KG1 (cell line): ENCODE measurements at places on chromosomes 6 and 20.

- no peak for DNase-seq
These were observed 115.9 kb upstream of the DST start for GRCh38 chr6:56758553-56758952.

GRCh38 chr20:11676630-11677287 is 240.9 kb upstream of the BTBD3 start:
- DNase-seq: no peak

- no peak for DNase-seq
These were observed 22.2 kb downstream of the PGBD1 start for GRCh38 chr6:28303570-28303969.

DNA sequence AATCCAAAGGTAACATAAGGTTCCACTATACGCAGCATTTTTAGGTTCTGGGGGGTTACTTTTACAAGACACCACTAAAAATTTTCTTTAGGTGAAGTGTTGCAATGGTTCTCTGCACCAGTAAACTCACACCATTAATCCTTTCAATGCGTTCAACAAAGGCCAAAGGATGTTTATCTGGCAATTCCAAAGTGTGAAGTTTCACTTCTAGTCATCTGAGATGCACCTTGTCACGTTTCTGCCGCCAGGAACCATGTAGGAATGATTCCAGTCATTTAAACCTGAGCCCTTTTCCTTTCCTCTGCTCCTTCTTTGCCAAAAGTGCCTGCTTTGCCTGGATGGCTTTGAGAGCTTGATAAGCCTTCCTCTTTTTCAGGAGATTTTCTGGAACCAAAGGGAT is 54.8 kb downstream of the CD164 start:
- no peak for DNase-seq

DNA sequence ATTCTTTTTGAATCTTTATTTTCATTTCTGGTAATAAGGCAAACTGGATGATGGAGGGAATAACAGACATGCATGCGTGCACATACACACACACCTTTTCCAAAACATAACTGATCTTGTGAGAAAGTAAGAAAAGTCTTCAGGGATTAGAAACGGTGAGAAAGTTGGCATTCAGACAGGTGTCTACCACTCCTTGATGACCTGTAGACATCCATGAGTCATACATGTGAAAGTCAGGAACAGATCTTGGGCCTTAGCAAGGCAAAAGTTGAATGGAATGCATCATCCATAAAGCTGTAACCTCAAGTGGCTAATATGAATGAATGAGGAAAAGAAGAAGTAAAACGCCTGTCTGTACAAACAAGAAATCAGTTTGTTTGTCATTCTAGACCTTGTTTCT is 97.3 kb downstream of the GRIK2 start:
- DNase-seq: no peak

- no peak for DNase-seq
These were observed 2.6 kb downstream of the ARMC2 start for GRCh38 chr6:108850669-108851465.

DNA sequence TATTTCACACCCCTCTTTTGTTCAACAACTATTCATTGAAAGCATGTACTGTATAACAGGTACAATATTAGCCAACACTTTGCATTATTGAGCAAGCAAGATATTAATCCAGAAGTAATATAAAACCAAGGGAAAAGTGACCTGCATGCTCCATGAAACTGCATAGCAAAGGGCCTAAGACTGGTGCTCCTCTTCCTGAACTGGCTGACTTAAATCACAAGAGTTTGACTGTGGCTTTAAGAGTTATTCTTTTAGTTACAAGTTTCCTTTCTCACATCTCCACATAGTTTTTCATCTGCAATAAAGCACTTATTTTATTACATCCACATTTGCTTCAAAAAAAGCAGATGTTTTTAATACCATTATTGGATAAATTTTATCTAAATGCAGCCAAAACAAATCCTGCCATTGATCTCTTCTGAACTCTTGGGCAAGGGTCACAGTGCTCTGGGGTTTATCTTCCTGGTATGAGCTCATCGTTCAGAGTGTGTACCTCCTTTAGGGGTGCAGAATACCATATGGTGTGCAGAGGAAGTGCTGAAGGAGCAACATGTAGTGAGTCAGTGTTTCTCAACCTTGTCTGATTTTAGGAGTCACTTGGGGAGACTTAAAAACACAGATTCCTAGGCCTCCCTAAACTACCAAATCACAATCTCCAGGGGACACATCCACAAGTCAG is 1225.9 kb upstream of the MAP3K7 start:
- DNase-seq: no peak

DNA sequence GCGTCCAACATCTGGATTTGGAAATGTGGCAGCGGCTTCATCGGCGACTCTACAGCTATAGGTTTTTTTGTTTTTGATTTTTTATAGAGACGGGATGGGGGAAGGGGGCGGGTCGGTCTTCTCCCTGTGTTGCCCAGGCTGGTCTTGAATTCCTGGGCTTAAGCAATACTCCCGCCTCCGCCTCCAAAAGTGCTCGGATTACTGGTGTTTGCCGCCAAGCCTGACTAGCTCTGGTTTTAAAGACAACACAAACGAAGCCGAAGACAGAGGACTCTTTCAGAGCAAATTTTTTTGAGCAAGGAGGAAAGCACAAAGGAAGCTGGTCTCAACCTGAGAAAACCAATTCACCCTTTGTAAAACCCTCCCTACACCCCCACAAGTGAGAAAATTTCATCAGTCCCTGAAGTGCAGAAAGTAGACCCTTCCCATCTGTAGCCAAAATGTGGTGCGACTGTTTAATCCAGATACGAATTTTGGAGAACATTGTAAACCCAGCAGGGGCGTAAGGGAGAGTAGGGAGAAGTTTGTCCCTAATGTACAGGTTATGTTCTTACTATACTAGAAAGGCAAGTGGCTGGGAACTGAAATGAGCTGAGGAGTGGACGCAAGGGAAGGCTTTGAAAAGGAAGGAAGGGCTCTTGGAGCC is 185.9 kb downstream of the TRIM27 start:
- no peak for DNase-seq

DNA sequence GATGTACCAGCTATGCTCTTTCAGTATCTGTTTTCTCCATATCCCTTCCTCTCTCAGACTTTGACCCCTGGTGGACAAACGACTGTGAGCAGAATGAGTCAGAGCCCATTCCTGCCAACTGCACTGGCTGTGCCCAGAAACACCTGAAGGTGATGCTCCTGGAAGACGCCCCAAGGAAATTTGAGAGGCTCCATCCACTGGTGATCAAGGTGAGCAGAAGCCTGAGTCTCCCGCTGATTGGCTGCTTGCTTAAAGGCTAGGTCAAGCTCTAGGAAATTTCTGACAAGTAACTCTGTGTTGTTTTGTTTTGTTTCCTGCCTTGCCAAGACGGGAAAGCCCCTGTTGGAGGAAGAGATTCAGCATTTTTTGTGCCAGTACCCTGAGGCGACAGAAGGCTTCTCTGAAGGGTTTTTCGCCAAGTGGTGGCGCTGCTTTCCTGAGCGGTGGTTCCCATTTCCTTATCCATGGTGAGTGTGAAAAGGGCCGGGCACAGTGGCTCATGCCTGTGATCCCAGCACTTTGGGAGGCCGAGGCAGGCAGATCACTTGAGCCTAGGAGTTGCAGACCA is 28.6 kb downstream of the C6orf89 start:
- DNase-seq: no peak

DNA sequence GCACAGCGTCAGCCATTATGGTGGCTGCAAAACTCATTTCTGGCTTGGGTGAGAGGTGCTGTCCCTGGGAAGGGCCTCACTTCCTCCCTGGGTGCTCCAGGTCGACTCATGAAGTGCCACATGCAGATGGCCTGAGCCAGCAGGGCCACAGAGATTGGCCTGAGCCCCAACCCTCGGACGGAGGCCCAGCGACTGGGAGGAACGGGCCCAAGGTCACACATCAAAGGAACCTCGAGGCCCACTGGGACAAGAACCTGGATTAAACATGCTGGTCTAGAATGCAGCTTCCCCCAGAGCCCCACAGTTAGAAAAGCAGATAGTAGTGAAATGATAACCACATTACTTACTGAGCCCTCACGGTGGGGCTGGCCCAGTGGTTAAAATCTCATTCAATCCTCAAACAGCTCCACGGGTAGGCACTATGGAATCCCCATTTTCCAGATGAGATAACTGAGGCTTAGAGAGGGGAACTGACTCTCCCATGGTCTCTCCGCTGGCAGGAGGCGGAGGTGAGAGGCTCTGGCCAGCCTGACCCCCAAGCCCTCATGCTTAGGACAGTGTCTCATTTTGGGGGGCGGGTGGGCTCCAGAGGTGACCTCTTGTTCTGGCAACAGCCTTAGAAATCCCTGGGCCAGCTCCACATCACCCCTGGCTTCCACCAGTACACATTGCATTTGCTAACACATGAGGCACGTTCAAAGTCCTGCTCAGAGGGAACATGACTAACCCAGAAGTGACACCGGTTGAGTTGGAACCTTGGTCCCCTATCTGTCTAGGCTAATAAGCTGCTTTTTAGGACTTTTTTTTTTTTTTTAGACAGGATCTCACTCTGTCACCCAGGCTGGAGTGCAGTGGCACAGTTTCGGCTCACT is 53.0 kb downstream of the SRC start:
- no peak for DNase-seq

DNA sequence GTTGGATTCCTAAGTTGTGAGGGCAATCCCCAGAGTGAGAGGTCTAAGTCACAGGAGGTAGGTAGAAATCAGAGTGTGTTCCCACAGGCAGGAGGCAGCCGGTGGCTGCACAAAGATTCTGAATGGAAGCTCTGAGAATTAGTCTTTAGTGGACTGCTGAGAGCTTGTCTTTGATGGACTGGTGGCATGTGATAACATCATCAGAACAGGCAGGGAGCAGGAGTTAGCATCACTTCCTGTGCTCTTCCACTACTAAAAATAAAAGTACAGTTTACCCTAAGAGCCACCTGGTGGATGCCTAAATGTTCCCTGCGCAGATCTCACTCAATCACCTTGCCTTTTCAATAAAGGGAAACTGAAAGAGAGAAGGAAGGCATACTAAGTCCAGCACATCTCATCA is 294.6 kb upstream of the POU3F2 start:
- DNase-seq: no peak

- no peak for DNase-seq
These were observed 237.2 kb upstream of the ID4 start for GRCh38 chr6:19599796-19600464.

DNA sequence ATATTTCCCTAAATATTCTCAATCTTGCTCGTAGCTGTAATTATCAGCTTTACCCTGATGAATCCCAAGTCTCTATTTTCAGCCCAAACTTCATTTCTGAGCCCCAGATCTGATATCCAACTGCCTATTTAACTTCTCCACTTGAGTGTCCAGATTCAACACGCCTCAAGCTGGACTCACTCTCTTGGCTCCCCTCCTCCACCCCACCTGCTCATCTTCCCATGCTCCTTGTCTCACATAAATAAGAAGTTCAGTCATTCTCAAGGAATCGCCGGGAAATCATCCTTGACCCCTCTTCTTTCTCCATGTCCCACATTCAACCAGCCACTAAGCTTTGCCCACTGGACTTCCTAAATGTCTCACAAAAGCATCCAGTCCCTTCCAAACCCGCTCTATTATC is 89.9 kb upstream of the STMND1 start:
- DNase-seq: no peak

GRCh38 chr6:167576050-167576741 is 250.5 kb upstream of the AFDN start:
- DNase-seq: no peak

DNA sequence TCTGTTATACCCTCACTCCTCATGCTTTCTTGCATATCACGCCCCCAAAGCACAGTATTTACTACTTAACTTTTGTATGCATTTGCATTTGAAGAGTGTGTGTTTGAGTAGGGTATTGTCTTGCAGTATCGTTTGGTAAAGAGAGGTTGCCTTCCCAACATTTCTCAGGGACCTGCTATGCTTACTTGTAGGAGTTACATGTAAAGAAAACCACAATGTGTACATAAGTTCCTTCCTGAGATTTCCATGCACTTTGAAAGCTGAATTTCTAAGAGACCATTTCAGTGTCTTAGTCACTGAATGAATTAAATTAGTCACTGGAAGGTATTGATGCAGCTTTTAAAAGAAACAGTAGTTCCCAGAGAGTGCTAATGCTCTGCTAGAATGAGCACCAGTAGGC is 159.3 kb upstream of the LAMA2 start:
- no peak for DNase-seq

DNA sequence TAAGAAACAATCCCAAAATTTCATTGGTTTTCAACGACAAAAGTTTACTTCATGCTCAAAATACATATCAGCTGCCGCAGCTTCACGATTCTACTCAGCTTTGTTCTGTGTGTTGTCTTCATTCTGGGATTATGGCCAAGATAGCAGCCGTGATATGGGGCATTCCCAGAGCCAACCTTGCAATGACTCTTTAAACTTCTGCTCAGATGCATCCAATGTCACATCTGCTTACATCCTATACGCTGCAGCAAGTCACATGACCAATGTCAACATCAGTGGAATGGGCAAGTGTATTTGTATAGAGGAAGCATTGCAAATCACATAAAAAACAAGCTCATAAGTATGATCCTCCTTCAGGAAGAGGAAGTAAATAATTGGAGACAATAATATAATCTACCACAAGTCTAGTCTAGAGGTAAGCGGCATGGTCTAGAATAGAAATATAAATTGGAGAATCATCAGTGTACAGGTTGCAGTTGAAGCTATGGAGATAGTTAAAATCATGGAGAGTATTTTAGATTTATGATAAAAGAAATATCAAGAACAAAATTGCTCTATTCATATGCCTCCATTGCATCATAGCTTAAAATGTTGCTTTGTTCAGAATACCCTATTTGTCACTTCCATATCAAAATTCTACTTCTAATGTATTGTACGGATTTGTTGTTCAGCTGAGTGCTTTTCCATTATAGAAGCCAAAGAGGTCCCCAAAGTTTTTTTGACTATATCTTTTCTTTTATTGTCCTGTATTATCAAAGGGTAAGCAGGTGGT is 7.2 kb upstream of the C6orf141 start:
- no peak for DNase-seq

DNA sequence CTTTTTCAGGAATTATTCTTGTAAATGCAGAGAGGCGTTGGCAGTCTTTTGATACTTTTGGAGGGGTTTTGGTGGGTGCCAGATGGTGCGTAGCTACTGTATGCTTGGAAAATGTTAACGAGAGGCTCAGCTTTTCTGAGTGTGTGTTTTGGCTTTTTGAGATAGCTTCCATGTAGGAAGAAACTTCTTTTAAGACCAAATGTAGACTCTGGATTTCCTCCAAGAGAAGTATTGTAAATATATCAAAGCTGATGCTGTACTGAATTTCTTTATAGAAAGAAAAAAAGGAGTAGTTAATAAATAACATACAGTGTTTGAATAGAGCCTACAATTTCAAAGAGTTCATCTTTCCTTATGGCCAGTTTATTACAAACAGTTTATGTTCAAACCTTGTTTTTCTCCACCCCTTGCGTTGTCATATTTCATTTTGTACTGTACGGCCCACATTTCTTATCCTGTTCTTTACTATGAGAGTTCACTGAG is 16.7 kb downstream of the TIAM2 start:
- DNase-seq: no peak

GRCh38 chr6:1840491-1841121 is 230.9 kb downstream of the FOXC1 start:
- DNase-seq: no peak

GRCh38 chr6:99789767-99790166 is 183.1 kb downstream of the PRDM13 start:
- DNase-seq: no peak

GRCh38 chr6:165685302-165685701 is 22.3 kb upstream of the PDE10A start:
- DNase-seq: no peak
